ENCODE measurements at places on chromosomes 4 and X.

GRCh38 chr4:80926891-80927290 is 103.6 kb upstream of the BMP3 start:
- no peak for DNase-seq

GRCh38 chrX:120428309-120428708 is 40.8 kb downstream of the LAMP2 start:
- no peak for DNase-seq

GRCh38 chrX:10833299-10834169 is 213.1 kb upstream of the MID1 start:
- DNase-seq = peak; percentile 47

DNA sequence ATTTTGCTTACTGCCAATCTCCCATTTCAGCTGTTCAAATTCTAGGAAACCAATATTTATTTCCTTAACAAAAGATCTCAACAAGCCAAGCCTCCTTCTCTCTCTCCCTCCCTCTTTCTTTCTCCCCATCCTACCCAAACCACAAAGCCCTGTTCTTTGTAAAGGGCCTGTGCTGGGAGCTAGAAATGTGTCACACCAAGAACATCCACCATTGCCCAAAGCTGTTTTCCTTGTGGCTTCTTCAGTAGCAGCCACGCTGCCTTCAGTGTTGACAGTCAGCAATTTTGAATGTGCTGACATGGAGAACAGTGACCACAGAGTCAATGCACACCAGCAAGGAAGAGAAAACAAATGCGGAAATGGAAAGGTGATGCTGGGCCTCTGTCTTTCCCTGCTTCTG is 203.0 kb downstream of the MAML3 start:
- no peak for DNase-seq

GRCh38 chr4:146514651-146515357 is 6.9 kb downstream of the SLC10A7 start:
- DNase-seq = peak; percentile 28

All from H9 (cell line).